ENCODE measurements at places on chromosomes 3 and 15. TPM values are rescaled to one million over a fixed set of nuclear protein-coding genes. Genes with fewer than 3 reads are reported as not detected.

- DNase-seq = no peak
Observed at GRCh38 chr3:57791245-57791644, 35.1 kb downstream of the SLMAP start.

DNA sequence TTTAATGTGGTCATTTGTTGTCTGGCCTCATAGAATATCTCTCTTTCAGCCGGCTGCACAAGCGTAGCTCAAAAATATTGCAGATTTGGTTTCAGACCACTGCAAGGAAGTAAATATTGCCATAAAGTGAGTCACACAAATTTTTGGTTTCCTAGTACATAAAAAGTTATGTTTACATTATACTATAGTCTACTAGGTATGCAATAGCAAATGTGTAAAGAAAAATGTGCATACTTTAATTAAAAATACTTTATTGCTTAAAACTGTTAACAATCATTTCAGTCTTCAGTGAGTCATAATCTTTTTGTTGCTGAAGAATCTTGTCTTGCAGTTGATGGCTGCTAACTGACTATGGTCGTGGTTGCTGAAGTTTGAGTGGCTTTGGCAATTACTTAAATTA is 425.1 kb upstream of the ROBO1 start:
- DNase-seq = no peak

DNA sequence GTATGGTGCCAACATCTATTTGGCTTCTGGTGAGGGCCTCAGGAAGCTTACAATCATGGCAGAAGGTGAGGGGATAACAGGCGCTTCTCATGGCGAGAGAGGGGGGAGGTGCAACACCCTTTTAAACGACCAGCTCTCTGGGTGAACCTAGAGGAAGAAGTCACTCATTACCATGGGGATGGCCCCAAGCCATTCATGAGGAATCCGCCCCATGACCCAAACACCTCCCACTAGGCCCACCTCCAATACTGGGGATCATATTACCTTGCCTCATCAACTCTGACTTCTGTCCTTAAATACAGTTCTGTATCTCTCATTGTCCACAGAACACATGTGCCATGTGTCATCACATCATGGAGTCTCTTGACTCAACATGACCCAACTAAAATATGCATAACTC is 37.5 kb upstream of the CLRN1 start:
- no peak for DNase-seq

GRCh38 chr3:44805960-44806359 is 44.4 kb downstream of the KIF15 start:
- DNase-seq = no peak

DNA sequence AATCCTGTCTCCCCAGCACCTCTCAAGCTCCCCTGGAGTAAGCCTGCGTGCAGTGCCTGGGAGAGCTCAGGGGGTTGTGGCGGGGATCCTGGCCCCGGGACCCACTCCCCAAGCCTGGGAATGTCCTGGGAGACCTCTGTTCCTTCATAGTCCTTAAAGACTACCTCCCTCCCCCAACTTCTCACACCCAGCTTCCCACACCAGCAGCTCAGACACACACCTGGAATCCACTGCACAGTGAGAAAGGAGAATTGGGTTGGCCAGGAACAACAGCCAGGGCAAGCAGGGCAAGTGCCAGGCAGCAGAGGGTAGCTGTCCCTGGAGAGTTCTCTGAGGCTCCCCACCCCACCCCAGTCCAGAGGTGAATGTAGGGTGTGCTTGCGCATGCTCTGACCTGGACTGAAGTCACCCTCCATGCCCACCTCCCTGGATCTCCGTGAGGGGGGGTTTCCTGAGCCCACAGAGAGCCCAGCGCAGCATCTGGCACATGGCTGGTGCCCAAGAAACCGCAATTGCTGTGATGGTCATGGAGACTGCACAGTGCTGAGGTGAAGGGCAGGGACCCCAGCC is 22.2 kb downstream of the PSTPIP1 start:
- no peak for DNase-seq

Gene ANKRD34C
- total RNA-seq = not detected
